Osteoblast (primary cell): ENCODE measurements at places on chromosomes 2 and 18.

DNA sequence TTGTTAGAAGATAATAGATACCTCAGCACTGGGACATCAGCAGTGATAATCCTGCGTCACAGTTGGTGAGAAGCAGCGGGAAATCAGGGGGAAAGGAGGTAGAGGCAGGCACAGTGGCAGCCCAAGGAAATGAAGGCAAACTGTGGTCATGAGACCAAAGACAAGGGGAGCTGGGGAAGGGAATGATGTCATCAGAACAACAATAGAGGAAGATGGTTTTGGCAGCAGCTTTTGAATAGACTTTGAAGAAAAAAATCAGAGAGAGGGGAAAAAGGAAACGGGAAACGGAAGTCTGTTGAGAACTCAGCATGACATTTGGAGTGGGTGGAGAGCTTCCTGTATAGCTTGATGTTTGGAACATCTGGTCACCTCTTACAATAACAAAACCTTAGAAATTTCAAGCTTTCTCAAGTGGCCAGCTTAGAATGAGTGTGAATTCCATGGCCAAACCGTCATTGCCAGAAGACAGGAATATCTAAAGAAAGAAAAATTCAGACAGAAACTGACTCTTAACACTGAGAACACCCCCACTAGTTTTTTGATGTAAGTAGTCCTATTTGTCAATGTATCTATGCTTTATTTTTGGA, 18.4 kb upstream of the YES1 start:
- peak; percentile 76 for DNase-seq

- no peak for DNase-seq
Observed at GRCh38 chr2:34844629-34845028, 1245.5 kb upstream of the FAM98A start.

- DNase-seq: no peak
Observed at GRCh38 chr2:237910576-237911362, 51.3 kb downstream of the RAMP1 start.

GRCh38 chr18:12554796-12555388, 103.0 kb downstream of the SPIRE1 start:
- no peak for DNase-seq

GRCh38 chr2:215619022-215619958, 183.4 kb upstream of the FN1 start:
- peak; percentile 89 for DNase-seq

- no peak for DNase-seq
Observed at GRCh38 chr2:156908825-156909224, 348.7 kb upstream of the GALNT5 start.

DNA sequence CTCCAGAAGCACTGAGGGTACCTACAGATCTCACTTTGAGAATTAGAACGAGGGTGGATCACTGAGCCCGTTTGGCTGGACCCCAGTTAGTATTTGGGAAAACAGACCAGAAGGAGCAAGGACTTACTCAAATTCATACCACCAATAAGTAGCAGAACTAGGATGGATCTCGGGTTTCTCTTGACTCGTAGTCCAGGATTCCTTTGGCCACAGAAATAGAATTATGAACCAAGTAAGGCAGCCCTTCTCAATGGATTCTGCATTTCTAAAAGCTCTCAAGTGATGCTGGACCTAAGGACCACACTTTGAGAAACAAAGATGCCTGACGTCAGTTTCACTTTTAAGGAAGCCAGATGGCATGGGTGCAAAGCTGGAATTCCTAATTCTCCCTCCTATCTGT, 153.0 kb downstream of the KLHL29 start:
- peak; percentile 35 for DNase-seq

- peak; percentile 48 for DNase-seq
Observed at GRCh38 chr2:25165992-25166875, 2.1 kb downstream of the POMC start.

DNA sequence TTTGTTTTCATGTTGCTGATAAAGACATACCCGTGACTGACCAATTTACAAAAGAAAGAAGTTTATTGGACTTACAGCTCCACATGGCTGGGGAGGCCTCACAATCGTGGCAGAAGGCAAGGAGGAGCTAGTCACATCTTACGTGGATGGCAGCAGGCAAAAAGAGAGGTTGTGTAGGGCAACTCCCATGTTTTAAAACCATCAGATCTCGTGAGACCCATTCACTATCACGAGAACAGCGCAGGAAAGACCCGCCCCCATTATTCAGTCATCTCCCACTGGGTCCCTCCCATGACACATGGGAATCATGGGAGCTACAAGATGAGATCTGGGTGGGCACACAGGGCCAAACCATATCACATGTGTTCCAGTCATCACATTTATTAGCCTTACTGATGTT, 16.8 kb downstream of the AQP12A start:
- DNase-seq: no peak

DNA sequence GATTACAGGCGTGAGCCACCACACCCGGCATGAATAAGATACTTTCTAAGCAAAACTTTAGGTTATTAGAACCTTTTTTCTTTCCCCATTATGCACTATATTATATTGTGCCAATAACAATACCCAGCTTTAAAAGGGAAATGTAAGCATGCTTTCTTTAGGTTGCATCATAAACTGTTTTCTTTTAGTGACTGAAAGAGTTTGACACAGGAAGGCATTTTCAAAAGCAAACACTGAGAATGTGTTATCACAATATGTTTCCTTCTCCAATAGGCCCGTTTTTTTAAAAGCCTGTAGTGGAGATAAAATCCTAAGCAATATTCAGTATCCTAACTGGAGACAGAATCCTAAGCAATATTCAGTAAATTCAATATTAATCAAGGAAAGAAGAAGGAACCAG, 16.7 kb upstream of the EPB41L5 start:
- DNase-seq: no peak

GRCh38 chr2:222813177-222813843, 47.5 kb upstream of the ACSL3 start:
- DNase-seq: peak; percentile 76

- DNase-seq: no peak
Observed at GRCh38 chr2:208645226-208645625, 238.6 kb downstream of the PTH2R start.

GRCh38 chr2:48768669-48769068, 13.1 kb upstream of the LHCGR start:
- no peak for DNase-seq

DNA sequence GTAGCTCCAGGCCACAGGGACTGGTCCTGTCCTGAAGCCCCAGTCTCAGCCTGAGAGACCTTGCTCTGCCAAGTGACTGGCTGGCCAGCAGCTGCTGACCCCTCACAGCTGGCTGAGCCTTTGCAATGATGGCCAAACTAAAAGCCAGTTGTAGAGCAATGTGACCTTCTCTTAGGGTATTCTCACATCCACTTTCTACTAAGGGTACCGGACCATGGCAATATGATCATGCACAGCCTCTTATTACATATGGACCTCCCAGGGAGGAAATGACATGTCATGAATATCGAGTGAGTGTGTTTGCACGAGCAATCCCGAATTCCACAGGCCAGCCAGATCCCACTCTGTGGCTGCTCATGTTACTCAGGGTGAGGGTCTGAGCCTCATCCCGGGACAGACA, 213.9 kb downstream of the VAPA start:
- DNase-seq: no peak

DNA sequence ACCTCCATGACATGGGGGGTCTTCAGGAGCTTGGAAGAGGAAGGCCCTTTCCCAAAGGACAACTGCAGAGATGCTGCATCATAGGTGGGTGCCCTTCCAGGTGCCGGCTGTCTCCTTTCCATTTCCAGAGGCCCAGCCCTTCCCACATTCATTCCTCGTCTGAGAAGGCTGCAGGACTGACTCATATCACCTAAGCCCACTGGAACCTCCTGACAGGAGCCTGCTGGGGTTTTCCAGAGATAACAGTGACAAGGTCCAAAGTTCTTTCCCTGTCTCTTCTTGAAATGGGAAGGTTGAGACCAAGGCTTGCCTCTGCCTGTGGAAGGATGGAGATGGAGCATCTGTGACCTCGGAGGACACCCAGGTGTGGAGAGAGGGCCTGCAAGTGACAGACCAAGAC, 3.6 kb upstream of the PRSS56 start:
- DNase-seq: no peak

- DNase-seq: no peak
Observed at GRCh38 chr2:233240897-233241296, 10.6 kb upstream of the ATG16L1 start.

DNA sequence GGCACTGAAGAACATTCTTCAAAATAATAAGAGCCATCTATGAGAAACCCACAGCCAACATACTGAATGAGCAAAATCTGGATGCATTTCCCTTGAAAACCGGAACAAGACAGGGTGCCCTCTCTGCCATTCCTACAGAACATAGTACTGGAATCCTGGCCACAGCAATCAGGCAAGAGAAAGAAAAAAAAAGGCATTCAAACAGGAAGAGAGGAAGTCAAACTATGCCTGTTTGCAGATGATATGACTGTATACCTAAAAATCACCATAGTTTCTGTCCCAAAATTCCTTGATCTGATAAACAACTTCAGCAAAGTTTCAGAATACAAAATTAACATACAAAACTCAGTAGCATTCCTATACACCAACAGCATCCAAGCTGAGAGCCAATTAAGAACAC, 119.5 kb upstream of the PARD3B start:
- DNase-seq: no peak

GRCh38 chr18:48453330-48454066, 44.3 kb upstream of the ZBTB7C start:
- peak; percentile 84 for DNase-seq

DNA sequence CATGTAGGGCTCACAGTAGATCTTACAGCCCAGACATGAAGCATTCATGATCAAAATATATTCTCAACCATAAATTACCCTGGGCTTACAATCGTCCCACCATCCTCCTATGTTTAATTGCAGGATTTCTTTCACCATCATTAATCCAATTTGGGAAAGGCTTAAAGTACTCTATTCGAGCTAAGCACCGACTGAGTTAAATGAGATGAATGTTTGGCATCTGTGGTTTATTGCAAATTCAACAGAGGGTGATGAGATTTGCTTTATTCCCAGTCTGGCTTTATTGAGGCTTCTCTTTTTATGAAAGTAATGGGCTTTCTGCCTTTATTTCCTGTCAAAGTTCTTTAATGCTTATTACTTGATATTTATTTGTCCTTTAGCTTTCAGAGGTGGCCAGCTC, 159.0 kb downstream of the METTL4 start:
- no peak for DNase-seq

GRCh38 chr2:24164416-24164973, 10.4 kb upstream of the FAM228A start:
- peak; percentile 65 for DNase-seq

DNA sequence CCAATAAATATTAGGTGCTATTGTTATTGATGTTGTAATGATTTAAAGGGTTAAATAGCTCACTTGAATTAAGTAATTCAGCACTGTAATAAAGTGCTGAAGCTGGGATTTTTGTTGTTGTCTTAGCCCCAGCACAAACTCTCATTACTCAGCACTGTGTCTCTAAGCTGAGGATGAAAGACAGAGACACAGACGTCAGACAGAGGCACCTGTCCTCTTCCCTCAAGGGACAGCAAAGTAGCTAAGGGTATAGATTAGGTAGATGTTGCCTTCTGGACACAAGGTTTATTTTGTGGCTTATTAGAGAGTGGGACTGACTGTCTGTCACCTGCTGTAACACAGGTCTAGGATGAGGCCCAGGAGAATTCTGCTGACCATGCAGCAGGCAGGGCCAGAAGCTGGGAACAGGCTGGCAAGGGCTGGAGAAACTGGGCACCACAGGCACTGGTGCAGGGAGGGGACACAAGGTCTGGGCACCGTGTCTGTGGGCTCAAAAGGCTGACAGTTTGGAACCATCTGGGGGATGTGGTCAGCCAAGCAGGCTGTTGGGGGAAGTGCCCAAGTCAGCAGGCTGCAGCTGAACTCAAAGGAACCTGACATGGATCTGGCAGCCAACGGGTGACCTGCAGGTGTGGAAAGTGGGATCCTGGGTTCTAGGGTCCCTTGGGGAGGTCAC, 20.0 kb upstream of the PTPN4 start:
- DNase-seq: no peak

GRCh38 chr2:191432121-191432520, 186.9 kb downstream of the MYO1B start:
- DNase-seq: no peak

- DNase-seq: no peak
Observed at GRCh38 chr2:60453301-60453700, 100.2 kb downstream of the BCL11A start.

DNA sequence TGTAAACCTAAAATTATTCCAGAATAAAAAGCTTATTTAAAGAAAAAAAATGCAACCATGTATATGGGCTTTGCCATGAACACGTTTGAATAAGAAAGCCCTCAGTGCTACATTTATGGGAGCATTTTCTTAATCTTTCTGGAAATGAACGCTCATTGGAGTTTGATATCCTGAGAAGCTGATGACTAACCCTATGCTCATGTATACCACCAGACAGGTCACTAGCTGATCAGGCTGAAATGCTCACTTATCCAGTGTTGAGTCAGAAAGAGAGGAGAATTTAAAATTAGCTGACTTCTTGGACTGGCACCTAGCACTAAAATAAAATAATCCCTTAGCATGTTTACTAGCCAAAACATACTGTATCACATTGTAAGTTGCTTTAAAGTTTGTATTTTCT, 254.9 kb upstream of the SIX3 start:
- peak; percentile 67 for DNase-seq

DNA sequence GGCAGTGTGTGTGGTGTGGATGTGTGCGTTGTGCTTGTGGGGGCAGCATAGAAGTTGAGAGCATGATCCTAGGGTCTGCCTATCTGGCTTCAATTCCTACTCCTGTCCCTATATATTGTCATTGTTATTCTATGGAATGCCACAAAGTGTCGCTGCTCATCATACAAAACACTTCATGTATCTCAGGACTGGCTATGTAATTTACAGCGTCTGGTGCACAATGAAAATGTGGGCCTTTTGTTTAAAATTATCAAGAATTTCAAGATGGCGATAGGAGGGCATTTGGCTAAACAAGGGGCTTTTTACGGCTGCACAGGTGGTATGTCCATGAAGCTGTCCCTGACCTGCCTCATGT, 3.4 kb downstream of the SERPINB2 start:
- no peak for DNase-seq

- no peak for DNase-seq
Observed at GRCh38 chr18:76484749-76485387, 10.2 kb downstream of the ZNF516 start.

- no peak for DNase-seq
Observed at GRCh38 chr2:138356178-138356577, 145.4 kb upstream of the SPOPL start.
